ENCODE measurements at places on chromosomes 5 and 9.
A peak's percentile ranks its signal among the peaks of the same experiment; 100 is the strongest.

GRCh38 chr5:174272671-174273070 lies 227.2 kb downstream of the NSG2 start:
- no peak for DNase-seq

GRCh38 chr9:37262410-37262809 lies 142.0 kb downstream of the ZCCHC7 start:
- no peak for DNase-seq

- no peak for DNase-seq
These were observed 139.2 kb upstream of the SLC30A5 start for GRCh38 chr5:68954618-68954910.

GRCh38 chr5:112279082-112279481 lies 140.0 kb downstream of the EPB41L4A start:
- DNase-seq = no peak

DNA sequence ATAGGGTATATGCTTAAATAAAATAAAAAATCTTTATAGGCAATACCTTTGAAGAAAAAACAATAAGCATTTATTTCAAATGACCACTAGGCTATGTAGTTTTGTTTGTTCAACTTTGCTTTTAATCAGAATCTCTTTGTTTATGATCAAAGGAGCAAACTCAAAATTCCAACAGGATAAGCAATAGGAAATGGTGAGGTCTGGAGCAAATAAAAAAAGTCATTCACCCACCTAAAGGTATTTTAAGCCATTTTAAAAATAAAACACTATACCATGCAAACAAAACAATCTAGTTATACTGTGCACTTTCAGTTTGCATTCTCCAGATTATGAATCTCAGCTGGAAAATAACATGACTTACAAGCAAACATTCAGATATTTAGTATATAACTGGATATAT lies 35.3 kb upstream of the CYFIP2 start:
- DNase-seq = no peak

DNA sequence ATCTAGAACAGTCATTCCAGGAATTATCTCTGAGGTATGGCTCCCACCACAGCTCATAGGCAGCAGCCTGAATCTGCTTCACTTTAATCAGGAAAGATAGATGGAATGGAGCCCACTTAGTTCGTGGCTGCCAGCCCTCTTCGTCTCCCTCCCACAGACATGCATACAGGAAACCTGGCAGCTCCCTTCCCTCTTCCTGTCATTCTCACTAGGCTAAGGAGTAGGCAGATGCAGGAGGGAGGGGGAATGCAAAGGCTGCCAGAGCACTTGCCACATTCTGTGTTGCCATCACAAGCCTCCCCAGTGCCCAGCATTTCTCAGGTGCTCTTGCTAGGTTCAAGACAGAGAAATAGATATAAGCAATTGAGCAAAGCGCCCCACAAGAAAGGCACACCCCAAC lies 378.9 kb downstream of the ELAVL2 start:
- DNase-seq = no peak

- peak; percentile 99 for DNase-seq
These were observed 50.5 kb upstream of the EXOC3 start for GRCh38 chr5:392431-392988.

All from T-helper 2 cell (primary cell).